ENCODE measurements at places on chromosomes 1 and 21. TPM values are rescaled to one million over a fixed set of nuclear protein-coding genes. Genes with fewer than 3 reads are reported as not detected.

DNA sequence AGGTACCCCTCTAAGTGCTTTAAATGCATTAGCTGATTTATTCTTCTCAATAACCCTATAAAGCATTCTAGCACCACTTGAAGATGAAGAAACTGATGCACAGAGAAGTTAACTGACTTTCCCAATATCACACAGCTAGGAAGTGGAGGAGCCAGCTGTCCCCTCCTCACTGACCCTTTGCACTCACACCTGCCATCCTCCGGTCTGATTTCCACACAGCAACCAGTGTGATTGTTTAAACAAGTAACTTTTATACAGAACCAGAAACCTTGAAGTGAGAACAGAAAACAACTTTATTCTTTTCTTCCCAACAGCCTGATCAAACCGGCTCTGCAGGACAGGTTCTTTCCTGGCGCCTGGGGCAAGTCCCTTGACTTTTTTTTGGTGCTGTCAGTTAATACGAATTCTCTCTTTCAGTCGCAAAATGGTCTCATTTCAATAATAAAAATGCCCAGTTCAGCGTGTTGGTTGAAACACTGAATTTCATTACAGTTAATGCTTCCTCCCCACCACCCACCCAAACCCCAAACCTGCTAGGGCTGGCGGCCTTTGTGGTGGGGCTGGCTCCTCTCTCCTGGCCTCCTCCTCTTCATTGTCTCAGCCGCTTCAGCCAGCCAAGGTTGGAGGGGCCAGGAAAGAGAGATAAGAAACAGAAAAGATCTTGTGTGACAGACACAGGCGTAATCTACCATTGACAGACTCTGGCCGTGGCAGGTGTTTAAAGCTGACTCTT is 26.4 kb upstream of the EEIG2 start:
- no peak overlapping the region for H3K4me3 ChIP-seq
- H3K36me3 ChIP-seq = no peaks in the 10 kb centered on the region
- no peaks in the 10 kb centered on the region for H3K27me3 ChIP-seq

DNA sequence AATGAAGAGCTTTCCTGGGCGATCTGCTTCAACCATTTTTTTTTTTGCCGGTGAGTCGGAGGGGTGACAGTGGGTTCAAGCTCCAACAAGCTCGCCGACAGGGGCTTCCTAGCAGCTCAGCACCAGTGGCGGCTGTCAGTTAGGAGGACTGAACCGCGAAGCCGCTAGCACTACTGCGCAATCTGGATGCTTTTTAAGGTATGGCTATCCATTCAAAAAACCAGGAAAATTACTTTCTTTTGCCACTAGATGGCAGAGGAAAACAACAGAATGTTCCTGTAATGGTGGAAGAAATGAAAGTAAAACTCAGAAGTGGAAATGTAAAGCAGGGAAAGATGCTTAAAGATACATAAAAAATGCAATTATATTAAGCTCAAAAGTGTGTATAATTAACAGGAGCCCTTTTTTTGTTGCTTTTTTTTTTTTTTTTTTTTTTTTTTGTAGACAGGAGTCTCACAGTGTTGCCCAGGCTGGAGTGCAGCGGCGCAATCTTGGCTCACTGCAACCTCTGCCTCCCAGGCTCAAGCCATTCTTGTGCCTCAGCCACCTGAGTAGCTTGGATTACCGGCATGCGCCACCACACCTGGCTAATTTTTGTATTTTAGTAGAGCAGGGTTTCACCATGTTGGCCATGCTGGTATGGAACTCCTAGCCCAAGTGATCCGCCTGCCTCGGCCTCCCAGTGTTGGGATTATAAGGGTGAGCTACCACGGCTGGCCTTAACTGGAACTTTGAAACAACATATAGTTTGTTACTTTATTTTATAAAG is 8.5 kb downstream of the KYAT3 start:
- no peaks in the 10 kb centered on the region for H3K27me3 ChIP-seq
- peak; percentile 71 for DNase-seq
- H3K4me3 ChIP-seq = no peak overlapping the region
- peak overlapping the region; percentile 27 for H3K27ac ChIP-seq

TMEM200B gene
- total RNA-seq = not detected

DNA sequence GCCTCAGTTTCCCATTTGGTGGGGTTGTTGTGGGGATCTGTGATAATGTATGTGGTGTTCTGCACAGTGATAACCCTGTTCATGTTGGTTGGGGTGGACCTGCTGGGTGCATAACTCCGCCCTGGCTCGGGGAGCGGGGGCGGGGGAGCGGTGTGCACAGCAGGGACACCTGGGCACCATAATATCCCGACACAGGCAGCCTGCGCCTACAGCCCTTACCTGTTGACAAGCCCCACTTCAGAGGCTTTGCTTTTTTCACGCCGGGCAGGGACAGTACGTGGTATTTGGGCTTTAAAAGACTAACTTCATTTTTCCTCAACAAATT is 48.0 kb upstream of the ACOT11 start:
- peaks cover 6% of the 10 kb centered on the region for H3K27me3 ChIP-seq
- H3K4me1 ChIP-seq = peaks cover 13% of the 10 kb centered on the region
- DNase-seq = no peak
- H3K36me3 ChIP-seq = no peaks in the 10 kb centered on the region
- H3K27ac ChIP-seq = no peak overlapping the region
- H3K4me3 ChIP-seq = no peak overlapping the region

DNA sequence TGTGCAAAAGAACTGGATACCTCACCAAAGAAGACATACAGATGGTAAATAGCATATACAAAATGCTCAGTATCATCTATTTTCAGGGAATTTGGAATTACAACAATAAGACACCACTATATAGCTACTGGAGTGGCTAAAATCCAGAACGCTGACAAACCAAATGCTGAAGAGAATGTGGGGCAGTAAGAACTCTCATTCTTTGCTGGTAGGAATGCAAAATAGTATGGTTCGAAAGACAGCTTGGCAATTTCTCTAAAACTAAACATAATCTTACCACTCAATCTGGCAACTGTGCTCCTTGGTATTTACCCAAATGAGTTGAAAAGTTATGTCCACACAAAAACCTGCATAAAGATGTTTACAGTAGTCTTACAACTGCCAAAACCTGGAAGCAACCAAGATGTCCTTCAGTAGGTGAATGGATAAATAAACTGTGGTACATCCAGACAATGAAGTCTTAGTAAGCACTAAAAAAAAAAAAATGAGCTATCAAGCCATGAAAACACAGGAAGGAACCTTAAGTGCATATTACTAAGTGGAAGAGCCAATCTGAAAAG is 26.5 kb downstream of the TARBP1 start:
- H3K4me1 ChIP-seq = no peaks in the 10 kb centered on the region
- H3K36me3 ChIP-seq = peaks cover 4% of the 10 kb centered on the region
- no peak overlapping the region for H3K27ac ChIP-seq
- H3K27me3 ChIP-seq = no peaks in the 10 kb centered on the region
- no peak for DNase-seq

- H3K27ac ChIP-seq = no peak overlapping the region
- H3K4me1 ChIP-seq = peaks cover 5% of the 10 kb centered on the region
- no peaks in the 10 kb centered on the region for H3K36me3 ChIP-seq
- no peak for DNase-seq
- no peak overlapping the region for H3K4me3 ChIP-seq
Observed at GRCh38 chr1:178092878-178093493, 918 bp upstream of the RASAL2 start.

GRCh38 chr1:903721-904271 is 19.9 kb upstream of the SAMD11 start:
- peaks cover 12% of the 10 kb centered on the region for H3K4me1 ChIP-seq
- DNase-seq = no peak
- no peaks in the 10 kb centered on the region for H3K36me3 ChIP-seq
- no peak overlapping the region for H3K27ac ChIP-seq
- no peak overlapping the region for H3K4me3 ChIP-seq

MNDA gene
- 0.55 TPM for total RNA-seq

GRCh38 chr1:166470014-166470413 is 303.2 kb upstream of the FAM78B start:
- H3K4me3 ChIP-seq = no peak overlapping the region
- H3K27ac ChIP-seq = no peak overlapping the region
- H3K4me1 ChIP-seq = no peaks in the 10 kb centered on the region
- no peaks in the 10 kb centered on the region for H3K27me3 ChIP-seq

DNA sequence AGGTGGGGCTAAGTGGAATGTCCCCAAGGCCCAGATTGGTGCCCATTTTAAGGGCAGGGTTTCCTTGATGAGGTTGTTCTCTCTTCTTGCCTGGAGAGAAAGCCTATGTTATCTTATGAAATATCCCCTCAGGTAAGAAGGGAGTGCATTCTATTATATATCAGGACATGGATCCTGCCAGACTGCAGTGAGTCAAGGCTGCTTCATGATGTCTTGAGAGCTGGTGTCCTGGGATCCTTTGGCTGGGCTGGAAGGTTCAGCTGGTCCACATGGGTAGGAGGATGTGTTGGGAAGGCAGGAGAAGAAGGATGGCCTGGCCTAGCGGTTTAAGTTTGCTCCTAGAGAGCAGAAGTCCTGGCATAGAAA is 207.6 kb downstream of the ROR1 start:
- no peak for DNase-seq
- no peak overlapping the region for H3K4me3 ChIP-seq
- no peaks in the 10 kb centered on the region for H3K4me1 ChIP-seq
- no peaks in the 10 kb centered on the region for H3K36me3 ChIP-seq
- no peak overlapping the region for H3K27ac ChIP-seq

DNA sequence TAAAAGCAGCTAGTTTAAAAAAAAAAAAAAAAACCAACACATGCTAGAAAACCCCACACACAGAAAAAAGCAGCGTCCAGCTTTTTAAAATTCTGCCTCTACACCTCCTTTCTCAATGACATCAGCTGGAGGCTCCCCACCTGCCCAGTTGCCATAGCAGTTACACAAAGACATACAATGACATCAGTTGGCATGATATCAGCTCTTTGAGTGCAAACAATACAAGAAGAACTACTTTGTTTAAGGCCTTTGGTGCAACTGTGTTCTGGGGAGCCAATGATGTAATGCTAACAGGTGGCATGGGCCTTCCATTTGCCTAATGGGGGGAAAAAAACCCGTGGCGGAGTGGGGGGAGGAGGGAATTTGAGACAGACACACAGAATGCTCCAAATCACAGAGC is 32.9 kb downstream of the DUSP10 start:
- peak overlapping the region; percentile 63 for H3K27ac ChIP-seq
- peaks cover 74% of the 10 kb centered on the region for H3K4me1 ChIP-seq
- no peak overlapping the region for H3K4me3 ChIP-seq
- peaks cover 5% of the 10 kb centered on the region for H3K36me3 ChIP-seq

DNA sequence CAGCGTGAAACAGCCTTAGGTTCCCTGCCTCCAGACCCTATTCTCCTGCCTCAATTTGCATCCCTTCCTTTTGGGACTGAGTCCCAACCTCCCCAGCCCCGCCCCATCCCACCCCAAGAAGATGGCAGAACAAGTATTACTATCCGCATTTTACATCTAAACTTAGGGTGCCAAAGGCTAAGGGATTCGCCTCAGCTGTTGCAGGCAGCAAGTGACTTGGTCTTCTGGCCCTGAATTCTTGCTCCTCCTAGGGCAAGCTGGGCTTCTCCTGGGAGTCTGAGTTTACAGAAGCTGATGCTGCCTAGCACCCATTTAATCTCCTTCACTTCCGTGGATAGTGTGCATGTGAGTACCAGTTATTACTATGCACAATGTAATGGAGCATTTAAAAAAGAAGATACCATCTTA is 161.3 kb upstream of the NR5A2 start:
- DNase-seq = no peak
- H3K27me3 ChIP-seq = no peaks in the 10 kb centered on the region
- H3K4me3 ChIP-seq = no peak overlapping the region
- H3K27ac ChIP-seq = no peak overlapping the region

DNA sequence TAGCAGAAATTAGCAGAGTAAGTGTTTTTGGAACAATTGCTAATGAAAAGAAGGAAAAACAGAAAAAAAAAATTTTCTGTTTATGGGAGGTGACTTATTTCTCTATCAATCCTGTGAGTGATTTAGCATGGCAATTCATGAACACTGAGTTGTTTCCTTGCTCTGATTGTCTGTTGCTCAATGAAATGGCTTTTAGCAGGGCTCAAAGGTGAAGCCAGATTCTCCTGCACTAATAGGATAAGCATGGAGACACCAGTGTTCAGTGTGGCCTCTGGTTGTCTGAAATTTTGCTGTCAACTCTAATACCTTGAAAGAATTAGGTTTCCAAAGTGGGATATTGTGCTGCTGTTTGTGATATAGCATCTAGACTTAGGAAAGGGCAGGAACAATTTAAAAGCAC is 15.8 kb downstream of the TRIM45 start:
- H3K27me3 ChIP-seq = no peaks in the 10 kb centered on the region
- no peak for DNase-seq
- H3K4me1 ChIP-seq = no peaks in the 10 kb centered on the region
- peaks cover 1% of the 10 kb centered on the region for H3K36me3 ChIP-seq
- H3K4me3 ChIP-seq = no peak overlapping the region
- no peak overlapping the region for H3K27ac ChIP-seq

GRCh38 chr1:3029481-3029961 is 8.3 kb downstream of the ACTRT2 start:
- no peaks in the 10 kb centered on the region for H3K27me3 ChIP-seq
- DNase-seq = no peak
- H3K36me3 ChIP-seq = no peaks in the 10 kb centered on the region
- peaks cover 26% of the 10 kb centered on the region for H3K4me1 ChIP-seq
- H3K4me3 ChIP-seq = no peak overlapping the region
- no peak overlapping the region for H3K27ac ChIP-seq

DNA sequence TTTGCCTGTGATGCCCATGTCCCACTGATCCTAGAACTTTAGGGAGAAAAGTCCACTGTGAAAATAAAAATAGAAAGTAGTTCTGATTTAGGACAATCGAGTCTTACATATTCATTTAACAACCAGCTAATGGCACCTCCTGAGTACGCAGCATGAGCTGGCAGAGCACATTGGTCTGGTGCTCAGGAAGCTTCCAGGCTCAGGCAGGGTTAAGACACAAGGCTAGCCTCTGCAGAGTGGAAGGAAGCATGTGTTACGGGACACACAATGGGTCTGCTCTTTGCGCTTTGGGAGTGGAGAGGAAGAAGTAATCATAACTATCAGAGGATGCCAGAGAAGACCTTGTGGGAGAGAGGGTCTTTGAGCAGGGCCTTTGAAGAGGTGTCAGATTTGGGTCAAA is 4.2 kb upstream of the KLHDC8A start:
- no peaks in the 10 kb centered on the region for H3K36me3 ChIP-seq
- H3K4me3 ChIP-seq = no peak overlapping the region
- DNase-seq = no peak
- no peaks in the 10 kb centered on the region for H3K4me1 ChIP-seq
- peaks cover 4% of the 10 kb centered on the region for H3K27me3 ChIP-seq

DNA sequence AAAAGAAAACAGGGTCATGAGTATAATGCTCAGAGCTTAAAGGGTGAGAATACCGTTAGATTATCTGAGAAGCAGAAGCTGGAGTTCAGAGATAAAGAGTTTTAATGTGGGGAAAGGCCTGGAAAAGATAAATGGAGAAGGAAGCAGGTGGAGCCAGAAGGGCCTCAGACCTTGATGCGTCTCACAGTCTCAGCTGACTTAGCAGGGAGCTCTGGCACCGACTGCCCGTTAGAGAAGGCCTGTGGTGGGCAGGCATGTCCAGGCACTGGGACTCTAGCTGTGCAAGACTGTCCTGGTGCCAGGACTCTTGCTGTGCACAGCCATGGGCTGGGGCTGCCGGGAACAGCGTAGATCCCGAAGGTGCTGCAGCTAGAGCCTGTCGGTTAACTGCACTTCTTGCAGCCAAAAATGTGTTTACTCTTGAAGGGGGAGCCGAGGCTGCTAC is 3.8 kb upstream of the SLAMF9 start:
- no peaks in the 10 kb centered on the region for H3K36me3 ChIP-seq
- H3K27me3 ChIP-seq = no peaks in the 10 kb centered on the region
- no peak overlapping the region for H3K27ac ChIP-seq
- no peak overlapping the region for H3K4me3 ChIP-seq
- no peaks in the 10 kb centered on the region for H3K4me1 ChIP-seq

GRCh38 chr1:8545078-8545477 is 227.2 kb downstream of the SLC45A1 start:
- no peaks in the 10 kb centered on the region for H3K27me3 ChIP-seq
- H3K4me1 ChIP-seq = no peaks in the 10 kb centered on the region
- H3K4me3 ChIP-seq = no peak overlapping the region
- H3K36me3 ChIP-seq = no peaks in the 10 kb centered on the region

Data from CD4-positive, alpha-beta memory T cell (primary cell).